ENCODE measurements at places on chromosomes 2 and 18.

DNA sequence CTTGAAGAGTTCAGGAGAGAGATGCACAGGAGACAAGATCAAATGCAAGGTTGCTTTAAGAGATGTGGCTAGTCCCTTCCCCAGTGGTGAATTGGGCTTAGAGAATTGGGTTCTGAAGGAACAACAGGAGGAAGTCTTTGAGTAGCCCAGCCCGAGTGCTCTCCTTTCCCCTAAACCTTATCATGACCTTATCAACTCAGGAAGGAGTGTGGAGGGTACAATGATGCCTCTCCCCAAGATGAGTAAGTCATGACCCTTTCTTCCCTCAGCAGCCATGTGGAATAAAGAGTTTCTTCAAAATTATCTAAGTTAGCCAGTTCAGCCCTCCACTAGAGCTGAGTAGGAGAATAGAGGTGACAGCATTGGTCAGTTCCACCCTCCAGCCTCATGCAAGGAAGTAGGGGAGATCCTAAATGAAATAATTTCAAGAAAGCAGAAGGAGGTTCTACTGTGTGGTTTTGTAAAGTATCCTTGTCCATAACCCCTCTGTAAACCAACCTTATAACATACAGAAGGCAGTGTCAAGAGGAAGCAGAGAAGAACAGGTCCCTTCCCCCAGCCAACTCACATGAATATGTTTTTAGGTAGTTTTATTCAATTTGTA, 88.4 kb downstream of the ARHGAP15 start:
- no peak for DNase-seq

DNA sequence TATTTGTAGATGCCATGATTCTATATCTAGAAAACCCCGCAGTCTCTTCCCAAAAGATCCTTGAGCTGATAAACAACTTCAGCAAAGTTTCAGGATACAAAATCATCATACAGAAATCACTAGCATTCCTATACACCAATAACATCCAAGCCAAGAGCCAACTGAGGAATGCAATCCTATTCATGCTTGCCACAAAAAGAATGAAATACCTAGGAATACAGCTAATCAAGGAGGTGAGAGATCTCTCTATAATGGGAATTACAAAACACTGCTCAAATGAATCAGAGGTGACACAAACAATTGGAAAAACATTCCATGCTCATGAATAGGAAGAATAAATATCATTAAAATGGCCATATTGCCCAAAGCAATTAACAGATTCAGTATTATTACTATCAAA, 551.4 kb upstream of the SLC39A10 start:
- no peak for DNase-seq

GRCh38 chr2:66813525-66813924, 378.6 kb downstream of the MEIS1 start:
- no peak for DNase-seq

- DNase-seq, result no peak
Observed at GRCh38 chr2:15708865-15709820, 117.5 kb downstream of the DDX1 start.

Measured in amniotic stem cell (primary cell).